Stimulated activated CD8-positive, alpha-beta memory T cell treated with anti-CD3 and anti-CD28 coated beads, Interleukin-15, amount 100 ng/mL, for 24 hours (primary cell): ENCODE measurements at places on chromosomes 7 and 10.

- no peak for DNase-seq
Observed at GRCh38 chr7:29505931-29506330, 57.7 kb upstream of the PRR15 start.

DNA sequence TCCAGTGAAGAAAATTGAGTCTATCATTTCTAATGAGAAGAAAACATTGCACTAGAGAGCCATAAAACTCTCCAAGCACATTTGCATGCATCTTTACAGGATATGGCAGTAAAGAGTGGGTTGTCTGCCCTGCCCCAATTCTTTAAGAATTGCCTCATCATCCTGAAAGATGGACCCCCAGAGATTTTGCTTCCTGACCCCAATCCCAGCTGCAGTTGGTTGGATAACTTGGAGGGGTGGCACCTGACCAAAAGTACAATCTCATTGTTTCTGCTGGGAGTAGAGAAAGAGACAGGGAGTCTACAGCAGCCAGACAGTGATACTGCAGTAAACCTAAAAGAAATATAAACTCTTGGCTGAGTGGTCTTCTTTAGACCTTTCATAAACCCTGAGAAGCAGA, 49.1 kb upstream of the ADCY1 start:
- no peak for DNase-seq

GRCh38 chr10:75170215-75170614, 40.4 kb upstream of the VDAC2 start:
- DNase-seq, result no peak

- no peak for DNase-seq
Observed at GRCh38 chr7:149197675-149198074, 2.3 kb downstream of the ZNF282 start.

- peak; percentile 21 for DNase-seq
Observed at GRCh38 chr10:104274762-104275721, 6.1 kb downstream of the GSTO2 start.

DNA sequence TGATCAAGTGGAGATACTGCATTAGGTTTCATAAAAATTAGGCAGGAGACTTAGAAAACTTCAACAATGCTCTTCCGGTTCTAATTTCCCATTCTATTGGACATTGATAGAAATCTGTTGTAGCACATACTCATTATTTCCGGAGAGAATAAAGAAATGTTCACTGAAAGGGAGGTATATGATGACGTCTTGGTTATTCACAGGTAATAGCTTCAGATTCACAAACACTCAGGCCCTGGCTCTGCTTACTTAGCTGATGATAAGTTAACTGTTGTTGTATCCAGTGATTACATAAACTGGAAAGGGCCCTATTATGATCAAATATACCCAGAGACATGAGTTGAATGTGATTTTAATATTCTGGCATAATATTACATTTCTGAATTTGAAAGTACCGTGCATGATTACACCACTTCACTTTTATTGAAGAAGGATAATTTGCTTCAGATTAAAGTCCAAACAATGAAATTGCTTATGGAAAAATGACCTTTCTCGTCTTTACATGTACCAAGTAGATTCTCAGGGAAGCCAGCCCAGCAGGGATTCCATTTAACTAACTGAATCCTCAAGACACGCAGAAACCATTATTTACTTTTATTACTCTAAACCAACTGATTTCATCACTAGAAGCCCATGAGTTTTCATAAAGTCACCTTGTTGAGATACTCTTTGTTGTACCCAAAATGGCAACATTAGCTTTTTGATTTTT, 288.0 kb upstream of the PITRM1 start:
- no peak for DNase-seq

DNA sequence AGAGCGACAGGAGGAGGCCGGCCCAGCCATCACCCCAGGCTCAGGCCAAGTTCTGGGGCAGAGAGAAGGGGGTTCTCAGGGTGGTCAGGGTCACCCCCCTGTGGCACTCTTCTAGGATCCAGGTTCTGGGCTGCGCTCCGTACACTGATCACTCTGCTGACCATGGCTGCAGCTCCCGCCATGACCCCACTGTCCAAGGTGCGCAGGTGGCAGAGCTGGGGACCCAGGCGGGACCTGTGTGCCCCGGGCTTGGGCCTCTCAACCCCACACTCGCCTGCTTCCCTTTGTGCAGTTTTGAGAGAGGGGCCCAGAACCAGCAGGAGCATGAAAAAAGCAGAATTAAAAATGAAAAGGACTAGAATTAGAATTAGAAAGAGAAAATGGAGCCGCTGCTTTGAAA, 227.1 kb downstream of the FANK1 start:
- no peak for DNase-seq

DNA sequence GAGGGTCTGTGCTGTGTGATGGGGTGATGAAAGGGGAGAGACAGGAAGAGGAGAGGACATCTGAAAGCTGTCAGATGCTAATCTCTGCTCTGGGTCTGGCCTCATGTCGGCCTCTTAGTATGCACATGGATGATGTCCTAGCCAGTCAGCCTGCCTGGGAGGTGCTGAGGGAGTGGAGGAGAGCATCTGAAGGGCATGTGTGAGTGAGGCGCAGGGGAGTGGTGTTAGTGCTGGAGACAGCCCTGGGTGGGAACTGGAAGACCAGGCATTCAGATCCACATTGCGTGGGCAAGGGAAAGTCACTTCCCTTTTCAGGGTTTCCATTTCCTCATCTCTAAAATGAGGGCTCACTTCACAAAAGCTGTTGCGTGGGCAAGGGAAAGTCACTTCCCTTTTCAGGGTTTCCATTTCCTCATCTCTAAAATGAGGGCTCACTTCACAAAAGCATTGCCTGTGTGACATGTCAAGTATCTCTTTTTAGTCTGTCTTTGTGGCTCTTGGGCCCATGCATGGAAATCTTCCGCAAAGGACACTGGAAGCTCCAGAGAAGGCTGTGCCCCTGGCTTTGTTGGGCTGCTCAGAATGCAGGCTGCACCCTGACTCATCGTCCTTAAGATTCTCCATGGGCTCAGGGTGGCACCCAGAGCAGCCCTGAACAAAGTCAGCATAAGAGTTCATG, 10.0 kb downstream of the SFTPD start:
- DNase-seq, result no peak

DNA sequence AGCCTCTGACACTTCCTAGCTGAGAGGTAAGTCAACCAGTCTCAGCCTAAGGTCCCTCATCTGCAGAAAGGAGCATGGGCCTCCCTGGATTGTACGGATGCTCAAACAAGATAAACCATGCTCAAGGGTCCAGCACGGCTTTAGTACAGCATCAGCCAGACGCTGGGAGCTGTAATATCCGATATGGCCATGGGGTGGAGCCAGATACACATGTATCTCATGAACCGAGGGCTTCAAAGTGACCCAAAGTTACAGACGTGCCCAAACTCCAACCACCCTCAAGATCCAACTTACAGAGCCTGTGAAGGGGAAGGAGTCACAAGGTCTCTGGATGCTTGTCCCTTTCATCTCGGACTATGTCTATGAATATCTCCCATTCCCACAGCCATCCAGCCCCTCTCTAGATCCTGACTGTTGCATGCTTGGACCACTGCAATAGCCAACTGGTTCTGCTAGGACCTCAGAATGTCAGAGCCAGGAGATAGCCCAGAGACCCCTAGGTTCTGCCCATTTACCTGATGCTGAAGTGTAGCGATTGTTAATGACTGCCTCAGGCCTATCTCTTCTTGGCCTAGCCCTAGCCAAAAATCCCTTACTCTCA, 142.4 kb downstream of the SH3PXD2A start:
- DNase-seq, result peak; percentile 62
